CD4-positive, alpha-beta memory T cell (primary cell): ENCODE measurements at places on chromosomes 4 and X.
A peak's percentile ranks its signal among the peaks of the same experiment; 100 is the strongest.

DNA sequence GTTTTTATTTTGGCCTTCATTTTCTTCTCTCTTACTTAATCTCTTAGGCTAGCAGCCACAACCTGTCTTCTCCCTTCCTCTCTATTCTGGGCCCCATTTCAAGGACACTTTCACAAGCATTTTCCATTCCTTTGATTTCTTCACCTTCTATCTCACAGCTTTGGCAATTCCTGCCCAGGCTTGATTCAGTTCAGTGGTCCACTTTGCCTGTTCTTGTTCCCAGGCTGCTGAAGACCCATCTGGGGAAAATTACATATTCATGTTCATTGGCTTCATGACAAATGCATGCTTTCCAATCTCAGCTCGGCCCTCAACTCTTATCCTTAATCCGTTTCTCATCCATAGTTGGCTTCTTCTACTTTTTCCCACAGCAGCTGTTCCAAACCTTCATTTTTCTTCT lies 38.7 kb upstream of the LPAR4 start:
- DNase-seq: no peak

DNA sequence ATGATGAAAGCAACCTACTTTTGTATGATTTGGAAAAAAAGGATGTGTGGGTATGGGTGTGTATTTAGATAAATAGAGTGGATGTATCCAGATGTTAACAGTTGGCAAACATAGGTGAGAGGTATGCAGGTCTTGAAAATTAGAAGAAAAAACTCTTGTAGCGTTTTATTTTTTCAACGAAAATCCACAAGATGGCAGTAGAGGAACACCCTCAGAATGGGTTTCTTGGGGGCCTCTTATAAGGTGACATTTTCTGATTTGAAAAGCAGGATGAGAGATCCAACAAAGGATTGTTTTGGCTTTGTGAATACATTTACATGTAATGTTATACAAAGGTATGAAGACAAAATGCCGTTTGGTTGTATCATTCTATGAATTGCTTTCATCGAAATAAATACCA lies 68.3 kb downstream of the FMR1NB start:
- DNase-seq: peak; percentile 33

DNA sequence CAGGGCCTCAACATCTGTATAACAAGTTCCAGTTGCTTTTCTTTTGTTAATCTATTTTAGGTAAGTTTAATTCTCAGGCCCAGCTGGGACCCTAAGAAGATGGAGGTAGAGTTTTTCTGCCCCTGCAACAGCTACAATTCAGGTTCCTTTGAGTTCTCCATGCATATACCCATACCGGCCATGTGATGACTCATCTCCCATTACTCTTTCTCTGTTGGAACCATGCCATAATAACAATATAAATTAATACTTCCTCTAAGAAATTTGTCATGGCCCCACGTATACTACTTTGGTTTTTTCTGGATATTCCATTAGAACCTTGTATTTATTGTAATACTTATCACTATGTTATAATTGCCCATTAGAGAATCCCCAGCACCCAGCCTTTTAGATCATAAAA lies 1.3 kb upstream of the INTU start:
- DNase-seq: no peak

DNA sequence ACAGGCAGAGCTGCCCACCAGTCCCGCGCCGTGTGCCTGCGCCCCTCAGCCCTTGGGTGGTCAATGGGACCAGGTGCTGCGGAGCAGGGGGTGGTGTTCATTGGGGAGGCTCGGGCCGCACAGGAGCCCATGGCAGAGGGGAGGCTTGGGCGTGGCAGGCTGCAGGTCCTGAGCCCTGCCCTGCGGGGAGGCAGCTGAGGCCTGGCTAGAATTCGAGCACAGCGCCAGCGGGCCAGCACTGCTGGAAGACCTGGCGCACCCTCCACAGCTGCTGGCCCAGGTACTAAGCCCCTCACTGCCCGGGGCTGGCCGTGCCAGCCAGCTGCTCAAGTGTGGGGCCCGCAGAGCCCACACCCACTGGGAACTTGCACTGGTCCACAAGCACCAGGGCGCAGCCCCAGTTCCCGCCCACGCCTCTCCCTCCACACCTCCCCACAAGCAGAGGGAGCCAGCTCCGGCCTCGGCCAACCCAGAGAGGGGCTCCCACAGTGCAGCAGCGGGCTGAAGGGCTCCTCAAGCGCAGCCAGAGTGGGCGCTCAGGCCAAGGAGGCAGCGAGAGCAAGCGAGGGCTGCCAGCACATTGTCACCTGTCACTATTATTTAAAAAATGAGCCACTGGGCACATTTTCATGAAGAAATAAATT lies 645.8 kb downstream of the CENPC start:
- no peak for DNase-seq

GRCh38 chr4:39032218-39033085 lies at the start of gene TMEM156:
Gene TMEM156 (minus strand): TSS chr4:39032409. CDS start chr4:39032313, 96 bp downstream.
- peak; percentile 76 for DNase-seq

DNA sequence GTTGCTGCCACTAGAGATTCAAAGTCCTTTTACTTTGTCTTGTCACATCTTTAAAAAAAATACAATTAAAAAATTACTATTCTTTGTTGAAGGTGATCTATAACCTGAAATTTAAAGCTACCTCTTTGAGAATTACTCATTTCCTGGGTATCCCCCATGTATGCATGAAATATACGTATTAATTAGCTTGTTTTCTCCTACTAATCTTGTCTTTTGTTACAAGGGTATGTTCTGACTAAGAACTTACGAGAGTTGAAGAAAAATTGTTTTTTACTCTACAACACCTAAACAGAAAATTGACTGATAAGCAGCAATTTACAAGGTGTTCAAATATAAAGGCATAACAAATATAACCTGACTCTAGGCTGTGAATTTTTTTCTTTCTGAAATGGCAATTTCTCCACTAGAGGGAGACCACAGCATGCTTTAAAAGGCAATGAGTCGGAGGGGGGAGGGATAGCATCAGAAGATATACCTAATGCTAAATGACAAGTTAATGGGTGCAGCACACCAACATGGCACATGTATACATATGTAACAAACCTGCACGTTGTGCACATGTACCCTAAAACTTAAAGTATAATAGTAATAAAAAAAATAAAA lies 249.6 kb downstream of the OPHN1 start:
- DNase-seq: peak; percentile 8

DNA sequence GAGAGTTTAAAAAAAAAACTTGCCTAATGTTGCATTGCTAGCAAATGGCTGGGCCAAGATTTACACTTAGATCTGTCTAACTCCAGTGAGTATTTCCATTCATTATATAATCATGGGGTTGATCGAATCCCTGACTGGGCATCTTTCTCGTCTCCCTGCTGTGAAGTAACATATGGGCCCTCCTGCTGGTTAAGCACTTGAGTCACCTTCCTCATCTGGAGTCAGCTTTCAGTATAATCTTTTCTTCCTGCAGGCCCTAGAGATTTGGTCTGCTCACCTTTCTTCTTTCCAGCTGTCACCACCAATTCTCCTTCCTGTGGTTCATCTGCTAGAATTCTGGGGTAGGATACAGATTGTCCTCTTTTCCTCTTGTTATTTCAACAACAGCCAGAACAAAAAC lies 41.6 kb downstream of the TIGD2 start:
- no peak for DNase-seq

- DNase-seq: no peak
Measured at GRCh38 chrX:29746326-29746725, 469.0 kb upstream of the MAGEB2 start.

DNA sequence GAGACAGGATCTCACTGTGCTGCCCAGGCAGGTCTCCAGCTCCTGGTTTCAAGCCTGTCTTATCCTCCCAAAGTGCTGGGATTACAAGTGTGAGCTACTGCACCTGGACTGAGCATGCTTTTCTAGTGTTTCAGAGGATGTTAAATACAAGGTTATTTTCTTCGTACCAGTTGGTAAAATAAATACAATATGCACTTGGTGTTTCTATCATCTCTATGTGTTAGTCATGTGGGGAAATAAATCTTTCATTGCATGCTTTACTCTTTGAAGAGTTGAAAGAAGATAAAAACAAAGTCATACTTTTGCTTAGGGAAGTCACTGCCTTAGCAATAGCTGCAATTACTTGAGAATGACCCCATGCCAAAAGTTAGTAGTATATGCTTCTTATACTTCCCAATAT lies 162.3 kb downstream of the PCDH7 start:
- no peak for DNase-seq

DNA sequence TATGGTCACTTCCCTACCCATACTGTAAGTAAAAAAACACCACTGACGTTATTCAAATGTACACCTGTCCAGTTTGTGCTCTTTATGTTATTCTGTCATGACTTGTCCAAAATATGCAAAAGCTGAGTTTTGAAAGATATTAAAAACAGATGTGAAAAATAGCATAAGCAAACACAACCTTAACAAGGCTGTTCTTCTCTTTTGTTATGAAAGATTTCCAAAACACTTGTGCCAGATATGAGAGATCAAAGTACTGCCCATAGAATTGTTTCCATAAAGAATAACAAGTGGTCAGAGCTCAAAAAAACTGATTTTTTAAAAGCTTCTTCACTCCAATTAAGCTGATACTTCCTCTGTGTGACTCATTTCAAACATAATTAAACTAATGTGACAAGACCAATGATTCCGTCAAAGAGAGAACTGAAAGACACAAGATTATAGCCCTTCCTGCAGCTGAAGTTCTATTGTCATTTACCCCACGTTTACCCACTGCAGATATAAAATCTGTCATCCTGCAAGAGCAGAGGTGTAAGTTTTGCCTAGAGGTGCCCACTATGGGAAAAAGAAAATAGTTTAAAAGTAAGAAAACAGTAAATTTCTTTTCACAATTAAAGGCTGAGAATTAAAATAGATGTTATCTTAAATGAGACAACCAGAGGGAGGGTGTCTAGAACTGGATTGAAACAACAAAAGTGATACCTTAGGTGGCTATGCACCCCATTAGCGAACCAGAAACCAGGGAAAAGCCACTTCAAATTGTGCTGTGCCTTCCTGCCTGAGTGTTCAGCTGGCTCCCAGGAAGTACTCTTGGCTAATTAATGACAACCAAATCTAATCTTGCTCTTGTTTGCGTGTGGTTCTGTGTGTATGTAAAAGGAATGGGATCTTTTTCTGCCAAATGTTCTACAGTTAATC lies 30.1 kb downstream of the RASSF6 start:
- no peak for DNase-seq

DNA sequence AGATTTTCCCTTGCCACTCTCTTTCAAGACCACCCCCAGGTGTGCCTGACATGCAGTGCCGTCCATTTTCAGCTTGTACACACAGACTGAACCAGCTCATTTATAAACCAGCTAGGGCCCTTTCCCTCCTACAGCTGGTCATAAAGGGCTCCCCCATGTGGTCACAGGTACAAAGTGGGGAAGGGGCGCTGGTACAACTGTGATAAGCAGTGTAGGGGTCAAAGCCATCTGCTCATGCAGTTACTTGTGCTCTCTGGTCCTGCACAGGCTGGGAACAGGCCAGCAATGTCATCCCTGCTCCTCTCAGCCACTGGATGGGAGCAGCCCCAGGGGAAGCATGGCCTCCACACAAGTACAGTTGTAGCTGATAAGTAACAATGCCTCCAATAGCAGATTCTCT lies 20.6 kb downstream of the GABRQ start:
- DNase-seq: no peak

DNA sequence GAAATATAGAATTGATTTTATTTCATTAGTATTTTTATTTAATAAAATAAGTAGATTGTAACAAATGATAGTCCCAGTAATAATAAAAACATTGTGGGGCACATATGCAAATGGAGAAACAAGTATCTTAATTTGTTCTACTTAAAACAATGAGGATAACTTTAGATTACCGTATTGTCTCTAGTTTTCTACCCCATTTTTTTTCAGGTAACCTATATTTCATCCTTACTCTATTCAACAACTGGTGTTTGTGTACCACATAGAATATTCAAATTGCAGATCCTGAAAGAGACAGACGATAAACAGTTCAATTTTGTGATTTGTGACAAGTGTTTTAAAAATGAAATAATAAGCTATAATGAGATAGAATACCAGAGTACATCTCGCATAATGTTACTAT lies 671.8 kb downstream of the GALNTL6 start:
- no peak for DNase-seq

DNA sequence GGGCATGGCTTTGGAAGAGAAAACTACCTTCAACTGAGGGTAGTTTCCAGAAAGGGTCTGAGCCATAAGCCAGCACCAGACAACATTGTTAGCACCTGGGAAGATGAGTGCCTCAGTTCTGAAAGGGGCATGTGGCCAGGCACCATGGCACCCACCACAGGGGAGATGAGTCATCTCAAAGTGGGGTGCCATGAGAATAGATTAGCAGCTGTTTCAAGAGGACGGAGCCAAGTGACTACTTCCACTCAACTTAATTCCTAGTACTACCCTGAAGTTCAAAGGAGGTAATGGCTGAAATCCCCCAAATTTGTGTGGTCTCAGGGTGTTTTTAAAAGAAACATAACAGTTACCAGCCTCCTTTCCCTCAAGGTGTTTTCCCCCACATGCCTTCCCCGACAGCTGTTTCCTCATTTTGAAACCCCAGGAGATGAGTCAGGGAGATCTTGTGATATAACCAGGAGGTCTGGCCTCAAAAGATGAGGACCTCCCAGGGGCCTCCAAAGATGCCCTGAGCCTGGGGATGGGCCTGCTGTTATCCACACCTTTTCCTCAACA lies 27.8 kb upstream of the FTHL17 start:
- DNase-seq: no peak

GRCh38 chrX:129808829-129809796 lies 29.4 kb downstream of the SASH3 start:
- no peak for DNase-seq

DNA sequence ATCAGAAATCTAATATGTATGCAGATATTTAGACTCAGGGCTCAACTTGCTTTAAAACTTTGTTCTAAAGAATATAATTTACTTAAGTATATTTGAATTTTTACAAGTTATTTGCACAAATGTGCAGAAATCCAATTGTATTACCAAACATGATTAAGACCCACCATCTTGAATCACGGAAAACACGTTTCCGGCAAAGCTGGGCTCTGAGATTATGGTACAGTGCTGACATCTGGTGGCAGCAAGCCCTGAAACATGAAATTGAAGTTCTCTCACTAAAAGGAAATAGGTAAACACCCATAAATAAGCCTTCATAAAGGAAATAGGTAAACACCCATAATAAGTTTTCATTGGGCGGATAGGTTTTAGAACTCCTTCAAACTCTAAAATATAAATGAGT lies 98.3 kb upstream of the MAOA start:
- DNase-seq: peak; percentile 61

DNA sequence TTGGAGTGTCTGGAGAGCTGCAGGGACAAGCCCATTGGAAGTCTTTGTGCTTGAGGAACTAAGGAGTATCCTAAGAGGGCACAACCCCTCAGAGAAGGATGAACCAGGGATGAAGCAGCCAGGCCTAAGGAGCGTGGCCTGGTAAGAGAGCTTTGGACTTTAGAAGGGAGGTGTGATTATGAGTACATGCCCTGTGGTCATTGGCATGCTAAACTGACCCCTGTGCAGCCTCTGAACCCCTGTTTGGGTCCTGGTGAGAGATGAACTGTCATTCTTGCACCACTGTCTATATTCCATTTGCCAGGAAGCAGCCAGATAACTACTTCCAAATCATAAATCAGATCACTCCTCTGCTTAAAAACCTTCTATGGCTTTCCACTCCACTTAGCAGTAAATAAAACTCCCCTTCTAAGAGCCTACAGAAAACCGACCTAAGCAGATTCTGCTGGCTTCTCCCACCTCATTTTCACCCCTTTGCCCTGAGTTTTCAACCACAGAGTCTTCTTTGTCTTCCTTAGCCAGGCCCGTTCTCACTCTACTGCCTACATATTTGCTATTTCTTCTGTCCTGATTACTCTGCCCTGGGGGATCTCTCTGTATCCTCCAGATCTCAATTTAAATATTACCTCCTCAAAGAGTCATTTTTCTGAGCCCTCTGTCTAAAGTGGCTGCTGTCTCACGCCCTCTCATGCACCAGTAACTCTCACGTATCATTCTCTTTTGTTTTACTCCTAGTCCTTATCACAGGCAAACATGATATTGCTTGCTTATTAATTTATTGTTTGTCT lies 56.7 kb downstream of the MID1IP1 start:
- DNase-seq: no peak
